ENCODE measurements at places on chromosomes 11 and 22. TPM values are rescaled to one million over a fixed set of nuclear protein-coding genes. Genes with fewer than 3 reads are reported as not detected.

The CATSPERZ gene
- not detected for total RNA-seq

The MS4A1 gene
- not detected for total RNA-seq

DNA sequence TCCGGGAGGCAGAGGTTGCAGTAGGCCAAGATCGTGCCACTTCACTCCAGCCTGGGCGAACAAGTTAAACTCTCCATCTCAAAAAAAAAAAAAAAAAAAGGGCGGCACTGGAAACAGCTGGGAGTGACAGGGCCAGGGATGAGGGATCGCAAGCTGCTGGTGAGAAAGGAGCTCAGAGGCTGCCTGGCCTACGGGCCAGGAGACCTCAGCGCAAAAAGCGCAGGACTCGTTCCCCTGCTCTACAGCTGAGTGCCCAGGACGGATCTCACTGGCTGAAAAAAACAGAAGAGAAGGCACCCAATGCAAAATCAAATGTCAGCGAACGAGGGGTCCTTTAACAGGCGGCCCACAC lies 650 bp upstream of the NUP50 start:
- peak; percentile 62 for DNase-seq

- peak; percentile 5 for DNase-seq
Measured at GRCh38 chr22:39149915-39150847, 2.3 kb downstream of the CBX7 start.

DNA sequence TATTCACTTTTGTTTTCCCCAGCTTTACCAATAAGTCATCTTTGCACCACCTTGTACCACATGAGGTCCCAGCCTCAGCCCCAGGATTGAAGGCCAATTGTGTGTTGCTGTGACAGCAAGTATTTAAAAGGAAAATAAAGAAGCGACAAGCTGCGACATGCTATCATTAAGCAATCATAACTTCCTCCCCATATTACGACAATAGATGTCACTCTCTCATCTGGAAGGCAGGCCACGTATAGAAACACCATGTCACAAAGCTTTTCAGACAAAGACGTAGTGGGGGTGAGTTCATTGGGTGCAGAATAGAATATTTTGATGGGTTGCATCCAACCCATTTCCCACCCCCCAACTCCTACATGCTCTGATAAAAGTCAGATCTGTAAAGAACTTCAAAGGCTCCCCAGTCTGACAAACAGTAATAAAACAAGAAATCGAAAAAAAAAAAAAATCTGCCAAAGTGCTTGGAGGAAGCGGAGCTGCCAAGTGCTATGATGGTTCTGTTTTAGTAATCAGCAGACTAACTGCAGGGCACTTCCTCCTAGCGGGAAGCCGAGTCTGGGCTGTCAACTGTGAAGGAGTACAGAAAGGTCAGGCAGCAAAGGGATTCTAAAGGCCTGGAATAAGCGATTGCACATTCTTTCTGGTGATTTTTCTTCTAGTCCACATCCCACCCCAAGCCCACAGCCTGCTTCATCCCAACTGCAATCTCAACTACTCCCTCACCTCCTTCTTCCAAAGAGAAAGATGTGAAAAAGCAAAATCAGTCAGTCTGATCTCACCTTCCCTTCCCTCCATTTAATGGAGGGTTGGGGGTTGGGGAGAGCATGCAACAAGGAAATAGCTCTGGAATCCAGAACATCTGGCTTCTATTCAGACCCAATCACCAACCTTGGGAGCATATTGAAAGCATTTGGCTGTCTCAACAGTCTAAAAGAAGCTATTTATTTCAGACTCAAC lies 131.4 kb upstream of the UBASH3B start:
- peak; percentile 18 for DNase-seq

All from hepatocyte (in vitro differentiated cells).